ENCODE measurements at places on chromosomes 7 and 10.

- no peak for DNase-seq
These were observed 116.7 kb downstream of the PRKCQ start for GRCh38 chr10:6463366-6463765.

DNA sequence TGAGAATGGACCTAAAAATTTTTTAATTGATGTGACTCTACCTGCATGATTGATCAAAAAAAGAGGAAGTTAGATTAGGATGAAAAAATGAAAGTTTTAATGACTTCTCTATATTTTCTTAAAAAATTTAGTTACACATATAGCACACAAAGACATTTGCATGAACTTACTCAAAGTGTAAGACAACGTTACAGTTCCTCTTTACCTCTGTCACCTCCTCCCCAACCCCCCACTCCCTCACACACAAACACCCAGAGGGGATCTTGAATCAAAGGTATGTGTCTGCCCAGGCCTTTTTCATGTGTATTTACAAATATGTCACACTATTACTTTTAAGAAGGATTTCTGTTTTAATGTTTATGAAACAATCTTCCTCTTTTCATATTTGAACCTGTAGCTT, 20.6 kb upstream of the CDCA7L start:
- DNase-seq, result no peak

- DNase-seq, result no peak
These were observed 92.4 kb upstream of the CAV2 start for GRCh38 chr7:116407165-116407564.

GRCh38 chr7:20316706-20317105, 14.0 kb upstream of the ITGB8 start:
- no peak for DNase-seq

- no peak for DNase-seq
These were observed 59.3 kb downstream of the CYP2C9 start for GRCh38 chr10:94997741-94998174.

- no peak for DNase-seq
These were observed 349.7 kb downstream of the AUTS2 start for GRCh38 chr7:69947998-69948397.

DNA sequence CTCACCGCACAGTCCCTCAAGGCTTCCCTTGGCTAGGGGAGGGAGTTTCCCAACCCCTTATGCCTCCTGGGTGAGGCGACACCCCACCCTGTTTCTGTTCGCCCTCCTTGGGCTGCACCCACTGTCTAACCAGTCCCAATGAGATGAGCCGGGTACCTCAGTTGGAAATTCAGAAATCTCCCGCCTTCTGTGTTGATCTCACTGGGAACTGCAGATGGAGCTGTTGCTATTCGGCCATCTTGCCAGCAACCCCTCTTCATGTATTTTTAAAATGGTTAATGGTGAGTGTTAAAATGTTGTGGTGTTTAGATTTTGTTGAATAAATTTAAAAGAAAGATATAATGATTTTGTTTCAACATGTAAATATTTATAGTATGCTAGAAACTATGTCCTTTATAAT, 22.0 kb downstream of the UMAD1 start:
- DNase-seq, result no peak

DNA sequence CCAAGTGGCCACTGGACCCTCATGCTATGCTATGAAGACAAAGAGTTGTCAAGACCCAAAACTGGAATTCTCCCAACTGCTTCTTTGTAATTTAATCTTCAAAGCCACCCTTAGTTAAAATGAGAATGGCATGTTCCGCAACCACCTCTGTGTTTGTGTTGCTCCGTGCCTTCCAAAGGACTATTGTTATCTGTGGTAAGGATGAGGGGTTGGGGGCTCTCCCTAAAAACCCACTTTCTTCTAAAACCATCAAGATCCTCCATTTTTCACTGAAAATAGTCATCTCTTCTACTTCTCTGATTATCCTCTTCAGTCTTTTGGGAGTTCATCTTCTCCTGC, 222.1 kb upstream of the AOAH start:
- no peak for DNase-seq

- DNase-seq, result no peak
These were observed 8.3 kb upstream of the ASIC3 start for GRCh38 chr7:151039850-151040548.

- DNase-seq, result peak; percentile 37
These were observed 47.3 kb downstream of the MYPN start for GRCh38 chr10:68156373-68157185.

- DNase-seq, result no peak
These were observed 125.0 kb upstream of the FOXK1 start for GRCh38 chr7:4556868-4557793.

DNA sequence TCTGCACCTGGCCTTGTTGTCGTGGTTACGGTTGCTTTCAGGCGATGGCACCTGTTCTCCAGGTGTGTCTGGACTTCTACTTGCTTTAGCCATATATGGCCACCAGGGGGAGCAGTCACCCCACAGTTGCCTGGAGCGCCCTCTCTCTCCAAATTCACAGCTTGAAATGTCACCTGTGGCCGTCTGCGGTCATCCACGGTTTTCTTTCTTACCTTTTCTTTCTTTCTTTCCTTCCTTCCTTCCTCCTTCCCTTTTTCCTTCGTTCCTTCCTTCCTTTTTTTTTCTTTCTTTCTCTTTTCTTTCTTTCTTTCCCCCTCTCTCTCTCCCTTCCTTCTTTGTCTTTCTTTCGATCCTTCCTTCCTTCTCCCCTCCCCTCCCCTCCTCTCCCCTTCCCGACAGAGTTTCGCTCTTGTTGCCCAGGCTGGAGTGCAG, 150.5 kb upstream of the VKORC1L1 start:
- DNase-seq, result peak; percentile 61

- DNase-seq, result no peak
These were observed 60.2 kb downstream of the VCL start for GRCh38 chr10:74058071-74058470.

GRCh38 chr10:14579405-14579804, 195.3 kb downstream of the FAM107B start:
- DNase-seq, result no peak

GRCh38 chr7:108403597-108404217, 52.5 kb downstream of the NRCAM start:
- DNase-seq, result no peak

- DNase-seq, result no peak
These were observed 160.6 kb downstream of the DNAJB6 start for GRCh38 chr7:157497367-157497743.

GRCh38 chr7:22864855-22865601, 42.4 kb upstream of the TOMM7 start:
- no peak for DNase-seq

DNA sequence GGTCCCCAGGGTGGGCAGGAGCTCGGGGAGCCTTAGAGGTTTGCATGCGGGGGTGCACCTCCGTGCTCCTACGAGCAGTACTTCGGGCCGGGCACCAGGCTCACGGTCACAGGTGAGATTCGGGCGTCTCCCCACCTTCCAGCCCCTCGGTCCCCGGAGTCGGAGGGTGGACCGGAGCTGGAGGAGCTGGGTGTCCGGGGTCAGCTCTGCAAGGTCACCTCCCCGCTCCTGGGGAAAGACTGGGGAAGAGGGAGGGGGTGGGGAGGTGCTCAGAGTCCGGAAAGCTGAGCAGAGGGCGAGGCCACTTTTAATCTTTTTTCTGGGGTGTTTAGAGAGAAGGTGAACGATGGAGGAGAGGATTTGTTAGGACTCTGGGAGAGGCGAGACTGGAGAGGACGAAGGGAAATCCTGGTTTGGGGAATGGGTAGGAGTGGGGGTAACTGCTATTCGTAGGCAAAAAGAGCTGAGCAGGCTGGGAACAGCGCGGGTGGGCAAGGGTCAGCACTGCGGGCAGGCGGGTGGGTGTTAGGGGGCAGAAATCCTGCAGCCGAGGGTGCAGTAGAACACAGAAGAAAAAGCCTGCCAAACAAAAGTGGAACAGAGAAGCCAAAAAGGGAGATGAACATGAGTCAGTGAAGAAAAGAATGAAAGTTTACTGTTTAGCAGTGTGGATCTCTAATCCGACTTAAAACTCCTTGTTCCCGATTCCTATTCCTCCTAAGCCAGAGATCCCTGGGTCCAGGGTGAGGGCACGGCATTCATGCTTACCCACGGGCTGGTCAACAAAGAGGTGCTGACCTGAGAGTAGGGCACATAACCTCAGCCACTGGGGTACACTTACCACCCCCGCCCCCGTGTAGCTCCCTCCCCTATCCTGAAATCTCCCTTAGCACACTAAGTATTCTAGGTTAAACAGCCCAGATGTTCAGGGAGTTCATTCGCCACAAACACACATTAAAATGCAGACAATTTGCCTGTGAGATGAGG, 26.9 kb downstream of the PRSS2 start:
- no peak for DNase-seq

GRCh38 chr7:23472046-23472445, 1.8 kb upstream of the IGF2BP3 start:
- no peak for DNase-seq

- DNase-seq, result no peak
These were observed 101.5 kb downstream of the ARHGAP22 start for GRCh38 chr10:48503293-48503911.

DNA sequence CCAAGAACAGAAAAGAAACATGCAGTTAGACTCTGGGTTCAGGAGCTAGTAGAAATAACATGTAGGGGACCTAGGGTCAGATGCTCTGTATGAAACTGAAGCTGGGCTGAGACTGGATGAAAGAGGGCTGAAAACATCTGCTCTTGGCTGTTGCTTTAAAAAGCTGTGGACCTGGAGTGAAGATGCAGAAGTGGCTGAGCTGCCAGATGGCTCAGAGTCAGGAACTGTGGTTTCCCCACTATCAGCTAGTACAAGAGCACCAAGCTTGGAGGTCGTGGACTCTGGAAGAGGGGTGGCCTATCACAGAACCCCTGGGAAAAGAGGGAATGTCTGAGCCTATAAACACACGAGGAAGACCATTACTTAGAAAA, 5.9 kb downstream of the ADK start:
- no peak for DNase-seq

DNA sequence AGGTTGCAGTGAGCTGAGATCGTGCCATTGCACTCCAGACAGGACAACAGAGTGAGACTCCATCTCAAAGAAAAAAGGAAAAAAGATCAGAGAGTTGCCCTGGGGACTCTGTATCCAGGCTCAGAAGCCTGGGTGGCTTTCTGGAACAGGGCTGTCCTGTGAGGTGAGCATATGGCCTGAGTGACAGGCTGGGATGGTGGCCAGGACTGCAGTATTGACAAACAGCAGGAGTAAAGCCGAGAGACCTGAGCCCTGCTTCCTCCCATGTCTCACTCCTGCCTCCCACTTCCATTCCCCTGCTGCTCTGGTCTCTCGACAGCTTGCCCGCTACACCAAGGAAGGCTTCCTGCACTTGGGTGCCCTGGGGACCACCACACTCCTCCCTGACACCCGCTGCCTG, 578.5 kb downstream of the GALNT17 start:
- DNase-seq, result no peak

DNA sequence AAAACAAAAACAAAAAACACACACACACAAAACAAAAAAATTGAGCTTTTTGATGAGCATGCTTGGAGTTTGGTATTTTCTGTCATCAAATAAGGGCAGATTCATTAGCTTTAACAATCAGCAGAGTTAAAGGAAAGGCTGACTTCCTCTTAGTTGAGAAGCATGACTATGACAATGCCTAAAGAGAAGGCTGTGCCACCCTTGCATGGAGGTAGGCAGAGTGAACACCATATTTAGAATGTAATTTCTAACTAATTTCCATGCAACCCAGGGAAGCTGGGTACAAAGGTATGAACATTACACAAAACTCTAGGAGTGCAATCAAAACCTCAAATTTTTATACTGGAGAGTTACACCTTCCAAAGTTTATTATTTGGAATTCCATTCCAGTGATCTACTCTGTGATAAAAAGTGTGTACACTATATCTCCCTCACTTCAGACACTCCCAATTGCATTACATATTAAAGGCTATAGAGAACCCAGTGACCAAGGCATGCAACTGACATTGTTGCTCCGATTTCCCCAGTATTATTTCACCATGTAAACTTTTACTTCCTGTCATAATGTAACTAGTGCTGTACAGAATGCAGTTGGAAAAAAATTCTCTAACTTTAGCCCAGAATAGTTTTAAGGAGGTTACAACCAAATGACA, 9.4 kb upstream of the CYCS start:
- no peak for DNase-seq

DNA sequence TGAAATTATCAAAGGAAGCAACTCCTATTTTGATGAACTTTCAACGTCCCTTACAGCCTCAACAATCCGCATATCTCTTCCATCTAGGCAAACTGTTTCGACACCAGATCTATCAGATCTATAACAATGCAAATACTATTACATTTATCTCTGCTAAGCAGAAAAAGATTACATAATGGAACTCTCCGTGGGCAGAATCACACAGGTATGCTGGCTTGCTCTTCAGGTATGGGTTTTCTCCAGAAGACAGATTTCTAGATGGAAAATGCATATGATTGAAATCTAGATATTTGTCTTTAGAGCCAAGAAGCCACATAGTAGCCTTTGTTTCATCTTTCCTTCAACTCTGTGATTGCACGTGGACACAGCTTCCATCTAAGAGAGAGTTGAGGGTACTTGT, 38.6 kb downstream of the ADAM12 start:
- DNase-seq, result no peak

- peak; percentile 78 for DNase-seq
These were observed at the start of gene ARPC1B for GRCh38 chr7:99374111-99375064. Gene ARPC1B (plus strand): TSS chr7:99374730. CDS start chr7:99385715, 10,985 bp downstream.

DNA sequence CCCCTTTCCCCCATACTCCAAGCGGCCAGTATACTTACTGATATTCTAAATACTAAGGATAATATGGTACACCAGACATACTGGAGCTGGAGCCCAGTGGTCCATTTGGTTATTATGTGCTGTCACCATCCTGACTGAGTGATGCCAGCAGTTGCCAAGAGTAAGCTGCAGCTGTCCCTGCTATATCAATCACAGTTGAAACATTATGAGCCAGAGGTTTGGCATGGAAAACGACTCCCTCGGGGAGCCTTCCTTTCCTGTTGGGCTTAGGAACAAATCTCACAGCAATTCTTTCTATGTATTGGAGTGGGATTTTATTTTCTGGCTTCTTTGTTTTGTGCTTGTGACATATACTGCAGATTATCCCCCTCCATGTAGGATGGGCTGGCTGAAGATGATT, 32.6 kb downstream of the STRIP2 start:
- no peak for DNase-seq

- DNase-seq, result no peak
These were observed 1255.3 kb upstream of the LRRN3 start for GRCh38 chr7:109835577-109835976.

DNA sequence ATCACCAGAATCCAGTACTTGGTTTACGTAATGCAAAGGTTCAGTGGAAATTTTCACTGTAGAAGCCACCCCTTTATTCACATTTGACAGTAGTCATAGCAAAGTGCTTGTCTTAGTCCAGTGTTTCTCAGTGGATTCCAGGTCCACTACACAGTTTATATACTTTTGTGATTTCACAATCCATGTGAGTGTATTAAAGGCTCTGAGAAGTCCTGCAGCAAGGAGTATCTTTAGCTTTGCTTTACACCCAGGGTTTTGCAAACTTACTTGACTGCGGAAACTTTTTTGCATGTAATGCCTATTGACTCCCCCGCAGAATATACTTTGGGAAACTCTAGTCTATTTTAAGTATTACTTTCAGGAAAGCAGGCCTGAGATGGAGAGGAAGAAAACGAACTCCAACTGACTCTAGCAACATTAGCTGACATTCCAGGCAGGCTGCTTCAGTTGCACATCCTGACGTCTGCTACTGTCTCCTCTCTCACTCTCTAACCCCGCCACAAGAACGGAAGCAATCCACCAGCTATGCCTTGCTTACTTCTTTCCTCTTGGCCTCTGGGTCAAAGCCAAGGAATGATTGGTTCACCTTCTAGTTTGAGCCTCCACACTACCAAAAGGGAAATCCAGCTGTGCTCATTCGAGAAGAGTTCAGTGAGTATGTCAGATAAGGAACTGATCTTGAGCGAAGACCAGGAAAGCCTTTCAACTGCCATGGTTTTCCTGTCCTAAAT, 6.2 kb downstream of the PLXNA4 start:
- DNase-seq, result no peak
